ENCODE measurements at places on chromosomes 2 and 18. TPM values are rescaled to one million over a fixed set of nuclear protein-coding genes. Genes with fewer than 3 reads are reported as not detected.

UGT1A5 gene
- not detected for total RNA-seq

ALK gene
- total RNA-seq: not detected

OTOS gene
- total RNA-seq: not detected

SMAD4 gene
- 96.6 TPM for total RNA-seq

GRCh38 chr2:235480614-235481013 is 13.2 kb upstream of the AGAP1 start:
- DNase-seq: no peak

DNA sequence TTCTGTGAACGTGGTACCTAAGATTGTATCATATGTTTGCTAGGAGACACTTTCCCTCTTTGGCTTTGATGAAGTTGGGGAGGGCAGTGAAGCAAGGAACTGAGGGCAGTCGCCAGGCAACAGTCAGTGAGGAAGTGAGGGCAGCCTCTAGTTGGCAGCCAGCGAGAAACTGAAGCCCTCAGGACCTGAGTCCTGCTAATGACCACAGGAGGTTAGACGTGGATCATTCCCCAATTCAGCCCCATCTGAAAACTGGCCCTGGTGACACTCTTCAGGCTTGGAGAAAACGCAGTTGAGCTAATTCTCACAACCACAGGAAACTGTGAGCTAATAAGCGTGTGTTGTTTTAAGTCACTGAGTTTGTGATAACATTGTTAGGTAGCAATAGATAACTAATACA is 84.5 kb upstream of the REG3G start:
- no peak for DNase-seq

DNA sequence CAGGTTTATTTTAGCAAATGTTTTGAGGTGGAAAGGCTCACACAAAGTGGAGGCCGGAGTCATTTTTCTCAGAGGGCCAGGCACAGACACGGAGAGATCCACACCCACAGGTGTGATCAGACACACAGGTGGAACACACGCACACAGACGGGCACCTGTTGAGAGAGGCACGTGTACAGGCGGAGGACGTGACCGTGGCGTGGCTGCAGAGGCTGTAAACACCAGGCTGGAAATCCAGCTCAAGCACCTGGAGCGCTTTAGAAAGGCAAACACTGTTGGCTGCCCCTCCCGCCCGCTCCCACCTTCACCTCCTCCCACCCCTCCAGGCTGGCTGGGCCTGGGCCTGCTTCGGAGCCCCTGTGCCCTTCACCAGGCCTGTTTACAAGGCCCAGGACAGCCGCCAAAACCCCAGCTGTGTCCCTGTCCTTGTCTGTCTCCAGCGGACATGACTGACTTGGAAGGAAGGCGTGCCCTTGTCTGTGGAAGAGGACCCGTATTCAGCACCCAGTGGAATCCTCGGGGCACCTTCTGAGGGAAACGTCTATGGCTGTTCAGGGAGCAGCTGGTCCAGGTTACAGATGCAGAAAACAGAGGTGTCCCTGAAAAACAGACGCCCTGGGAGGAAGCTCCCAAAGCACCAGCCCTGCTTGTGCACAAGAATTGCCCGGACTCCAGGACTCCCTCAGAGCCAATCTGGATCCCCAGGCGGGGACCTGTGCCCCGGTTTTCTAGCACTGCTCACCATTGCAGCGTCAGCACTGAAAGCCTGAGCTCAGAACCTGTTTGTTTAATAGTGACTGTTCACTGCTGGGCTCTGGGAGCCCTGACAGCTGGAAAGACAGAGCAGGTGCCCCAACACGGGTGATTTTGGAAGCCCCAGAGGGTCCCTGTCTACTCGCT is 134.3 kb upstream of the HAAO start:
- DNase-seq: no peak

GRCh38 chr18:8780227-8780626 is 74.9 kb downstream of the MTCL1 start:
- DNase-seq: no peak

DNA sequence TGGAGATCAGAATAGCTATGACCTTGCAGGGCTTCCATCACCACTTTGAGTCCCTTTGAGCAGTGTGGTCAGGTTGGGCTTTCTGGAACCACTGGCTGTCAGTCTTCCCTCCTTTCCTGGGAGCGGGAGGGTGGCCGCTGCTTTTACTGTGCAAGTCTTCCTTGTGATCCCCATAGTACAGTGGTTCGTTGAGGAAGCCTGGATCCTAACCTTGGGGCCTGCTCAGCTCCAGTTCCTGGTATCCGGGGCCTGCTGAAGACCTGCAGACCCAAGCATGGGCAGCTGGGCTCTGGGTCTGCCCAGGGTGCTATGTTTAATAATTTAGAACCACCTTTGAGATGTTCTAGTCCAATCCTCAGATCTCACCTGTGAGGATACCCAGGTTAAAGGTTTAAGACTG is 104.2 kb downstream of the CLIP4 start:
- DNase-seq: no peak

GRCh38 chr2:122205641-122206040 is 450.2 kb downstream of the TSN start:
- DNase-seq: no peak

DNA sequence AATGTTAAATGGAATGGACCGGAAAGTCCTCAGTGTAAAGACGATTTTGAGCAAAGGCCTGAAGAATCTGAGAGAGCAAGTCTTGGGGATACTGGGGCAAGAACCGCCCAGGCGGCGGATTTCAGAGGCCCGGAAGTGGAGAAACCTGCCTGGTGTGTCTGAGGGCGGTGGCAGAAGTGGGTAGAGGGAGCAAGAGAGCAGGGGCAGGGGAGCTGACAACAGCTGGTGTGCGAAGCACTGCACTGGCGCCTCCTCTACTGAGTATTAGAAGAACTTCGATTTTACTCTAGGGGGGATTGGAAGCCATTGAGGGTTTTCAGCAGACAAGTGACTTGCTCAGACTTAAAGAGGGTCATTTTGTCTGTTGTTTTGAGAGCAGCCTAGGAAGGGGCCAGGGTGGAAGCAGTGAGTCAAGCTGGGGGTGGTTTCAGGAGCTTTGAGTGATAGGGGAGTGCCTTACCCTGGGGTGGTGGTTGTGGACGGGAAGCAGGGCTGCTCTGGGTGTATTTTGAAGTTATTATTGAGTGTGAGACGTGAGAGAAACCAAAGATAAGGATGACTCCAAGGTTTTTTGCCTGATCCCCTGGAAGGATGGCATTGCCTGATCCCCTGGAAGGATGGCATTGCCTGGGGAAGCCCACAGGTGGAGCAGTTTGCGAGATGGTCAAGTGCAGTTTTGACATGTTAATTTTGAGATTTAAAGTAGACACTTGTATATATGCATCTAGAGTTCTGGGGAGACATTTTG is 52.5 kb downstream of the ZNF236 start:
- no peak for DNase-seq

GRCh38 chr2:224023188-224023587 is 15.9 kb downstream of the SERPINE2 start:
- DNase-seq: no peak

DNA sequence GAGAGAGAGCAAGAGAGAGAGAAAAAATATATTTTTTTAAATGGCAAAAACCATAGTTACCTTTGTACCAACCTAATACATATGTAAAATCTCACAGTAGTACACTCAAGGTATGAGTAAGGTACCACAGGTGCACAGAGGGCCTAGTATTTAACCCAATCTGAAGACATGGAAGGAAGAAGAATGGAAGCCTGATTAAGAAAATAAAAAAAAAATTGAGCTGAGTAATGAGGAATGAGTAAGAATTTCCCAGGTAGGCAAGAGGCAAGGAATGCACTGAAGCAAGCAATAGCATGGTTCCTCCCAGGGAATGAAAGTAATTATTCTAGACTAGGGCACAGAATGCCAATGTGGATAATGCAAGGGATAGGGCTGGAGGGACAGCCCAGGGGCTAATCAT is 294.2 kb downstream of the FIGN start:
- DNase-seq: no peak

- DNase-seq: no peak
Observed at GRCh38 chr2:96330407-96330806, 5.2 kb upstream of the NCAPH start.

GRCh38 chr18:45962461-45962860 is 4.7 kb downstream of the EPG5 start:
- peak; percentile 45 for DNase-seq

DNA sequence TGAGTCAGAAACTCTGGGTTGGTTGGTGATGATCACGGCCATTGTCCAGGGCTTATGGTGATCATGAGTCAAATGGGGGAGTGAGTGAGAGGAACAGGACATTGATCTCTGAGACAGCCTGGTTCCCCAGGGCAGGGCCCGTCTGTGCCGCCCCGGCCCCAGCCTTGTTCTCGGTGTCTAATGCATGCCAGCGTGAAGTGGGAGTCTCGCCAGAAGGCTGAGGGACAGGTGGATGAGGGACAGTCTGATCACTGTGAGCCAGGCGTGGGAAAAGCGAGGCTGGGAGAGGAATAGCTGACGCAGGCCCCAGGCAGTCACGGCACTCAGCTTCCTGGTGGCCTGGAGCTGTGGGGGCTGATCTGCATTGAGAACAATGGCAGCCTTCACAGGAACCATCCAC is 208.3 kb upstream of the HDAC4 start:
- no peak for DNase-seq

GRCh38 chr2:197513915-197514314 is 2.0 kb upstream of the MOB4 start:
- no peak for DNase-seq

- no peak for DNase-seq
Observed at GRCh38 chr2:27838502-27838901, 51.7 kb downstream of the RBKS start.

GRCh38 chr18:74806700-74807416 is 209.2 kb downstream of the ZNF407 start:
- DNase-seq: no peak

DNA sequence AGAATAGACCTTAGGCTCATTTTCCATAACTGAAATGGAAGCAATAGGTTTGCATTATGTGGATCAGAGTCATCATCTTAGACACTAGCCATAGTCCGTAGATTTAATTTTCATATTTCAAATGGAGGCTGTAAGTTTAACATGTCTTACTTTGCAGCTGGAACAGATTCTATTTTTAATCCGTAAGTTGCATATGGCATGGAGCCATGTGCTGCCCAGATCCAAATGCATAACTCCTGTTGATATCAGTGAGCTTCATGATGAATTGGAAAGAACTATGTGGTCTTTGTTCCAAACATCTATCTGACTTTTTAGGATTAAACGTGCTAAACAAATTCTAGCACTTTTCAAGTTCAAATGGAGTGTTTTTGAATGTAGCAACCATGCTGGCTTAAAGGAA is 43.4 kb downstream of the MEIS1 start:
- DNase-seq: no peak
